ENCODE measurements at places on chromosomes 7 and 10.

- no peak for DNase-seq
These were observed 329.0 kb downstream of the RNLS start for GRCh38 chr10:88254091-88254490.

- no peak for DNase-seq
These were observed 188.1 kb upstream of the STEAP1 start for GRCh38 chr7:89966067-89966664.

- DNase-seq: no peak
These were observed 462.2 kb upstream of the LRRTM3 start for GRCh38 chr10:66463611-66464010.

GRCh38 chr10:63769367-63769766 lies 248.2 kb downstream of the REEP3 start:
- DNase-seq: no peak

DNA sequence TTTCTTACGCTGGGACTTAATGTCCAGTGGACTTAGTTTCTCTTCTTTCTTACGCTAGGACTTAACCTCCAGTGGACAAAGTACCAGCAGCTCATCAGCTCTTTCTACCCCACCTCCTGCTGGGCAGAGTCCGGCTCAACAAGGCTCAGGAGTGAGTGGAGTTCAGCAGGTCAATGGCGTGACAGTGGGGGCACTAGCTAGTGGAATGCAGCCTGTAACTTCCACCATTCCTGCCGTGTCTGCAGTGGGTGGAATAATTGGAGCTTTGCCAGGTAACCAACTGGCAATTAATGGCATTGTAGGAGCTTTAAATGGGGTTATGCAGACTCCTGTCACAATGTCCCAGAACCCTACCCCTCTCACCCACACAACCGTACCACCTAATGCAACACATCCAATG lies 199.7 kb downstream of the MLLT10 start:
- DNase-seq: no peak

- no peak for DNase-seq
These were observed 44.2 kb downstream of the BPGM start for GRCh38 chr7:134690614-134691504.

DNA sequence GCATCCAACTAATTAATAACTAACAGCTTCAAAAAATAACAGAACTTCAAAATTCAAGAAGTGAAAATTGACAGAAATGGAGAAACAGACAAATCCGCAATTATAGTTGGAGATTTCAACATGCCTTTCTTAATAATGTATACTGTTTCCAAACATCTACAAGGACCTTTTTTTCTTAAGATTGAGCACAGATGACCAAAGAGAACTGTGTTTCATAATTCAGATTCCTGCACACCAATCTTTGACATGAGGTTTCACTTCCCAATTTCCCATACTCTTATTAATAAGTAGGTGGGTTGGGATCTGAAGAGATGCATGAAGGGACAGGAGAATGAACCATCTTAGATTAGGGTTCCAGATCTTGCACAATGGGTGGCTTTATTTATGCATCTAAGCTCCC lies 24.9 kb upstream of the GIMAP7 start:
- no peak for DNase-seq

- no peak for DNase-seq
These were observed 157.1 kb upstream of the CHST15 start for GRCh38 chr10:124250506-124250905.

- no peak for DNase-seq
These were observed 45.4 kb upstream of the NPSR1 start for GRCh38 chr7:34612661-34613060.

DNA sequence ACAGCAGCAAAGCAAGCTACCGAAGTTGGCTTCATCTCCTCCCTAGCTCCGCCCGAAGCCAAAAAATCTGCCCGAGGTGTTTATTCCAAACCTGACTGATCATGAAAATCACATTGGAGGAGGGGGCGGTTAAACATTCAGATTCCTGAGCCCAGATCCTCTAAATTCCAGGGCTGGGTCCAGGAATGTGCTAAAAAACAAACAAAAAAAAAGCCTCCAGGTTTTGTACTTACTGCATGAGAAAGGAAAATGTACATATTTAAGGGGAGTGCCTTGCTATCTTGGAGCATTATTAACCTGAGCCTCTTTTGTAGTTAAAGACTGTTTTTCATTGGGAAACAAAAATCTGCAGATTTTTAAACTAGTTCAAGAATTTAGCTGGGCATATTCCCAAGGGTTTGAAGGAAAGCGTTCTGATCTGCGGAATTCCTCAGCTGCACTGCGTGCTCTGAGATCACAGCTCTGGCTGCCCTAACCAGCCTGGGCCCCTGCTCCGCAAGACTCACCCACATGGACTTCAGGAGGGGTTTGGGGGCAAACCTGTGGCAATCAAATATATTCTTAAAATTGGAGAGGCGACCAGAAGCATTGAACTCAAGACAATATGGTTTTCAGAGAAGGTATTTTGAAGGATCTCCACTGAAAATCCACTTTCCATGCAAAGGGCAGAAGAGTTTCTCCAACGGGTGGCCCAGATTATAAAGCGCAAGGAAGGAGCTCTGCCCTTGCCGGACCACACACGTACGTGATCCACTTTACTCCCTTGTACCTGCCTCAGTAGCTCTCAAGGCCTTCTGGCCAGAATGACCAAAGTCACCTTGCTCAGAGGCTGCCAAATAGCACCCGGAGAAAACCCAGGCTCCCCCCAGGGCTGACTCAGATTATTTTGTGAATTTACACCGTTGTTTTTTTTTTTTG lies 10.0 kb upstream of the TNS3 start:
- DNase-seq: no peak

DNA sequence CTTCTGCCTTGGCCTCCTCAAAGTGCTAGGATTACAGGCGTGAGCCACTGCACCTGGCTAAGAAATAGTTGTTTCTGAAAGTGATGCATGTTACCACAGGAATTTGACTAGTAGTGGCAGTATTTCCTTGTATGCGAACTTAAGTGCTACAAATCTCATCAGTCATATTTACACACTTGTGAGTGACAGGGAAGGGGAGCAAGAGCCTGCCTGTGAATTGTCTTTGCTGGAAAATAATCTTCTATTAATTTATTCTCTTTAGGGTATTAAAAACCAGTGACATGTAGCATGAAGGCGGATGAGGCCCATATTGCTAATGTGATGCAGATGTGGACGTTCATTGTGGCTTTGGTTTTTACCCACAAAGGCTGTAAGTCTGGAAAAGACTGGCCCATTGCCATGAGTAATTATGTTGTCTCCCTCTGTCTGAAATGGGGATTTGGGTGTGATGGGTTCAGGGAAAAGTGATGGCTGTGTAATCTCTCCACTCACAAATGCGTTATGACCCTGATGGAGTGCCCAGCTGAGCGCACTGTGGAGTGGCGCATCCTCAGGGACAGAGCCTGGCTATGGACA lies 97.6 kb downstream of the CCNY start:
- no peak for DNase-seq

GRCh38 chr7:158374146-158374545 lies 213.5 kb downstream of the PTPRN2 start:
- DNase-seq: peak; percentile 21

DNA sequence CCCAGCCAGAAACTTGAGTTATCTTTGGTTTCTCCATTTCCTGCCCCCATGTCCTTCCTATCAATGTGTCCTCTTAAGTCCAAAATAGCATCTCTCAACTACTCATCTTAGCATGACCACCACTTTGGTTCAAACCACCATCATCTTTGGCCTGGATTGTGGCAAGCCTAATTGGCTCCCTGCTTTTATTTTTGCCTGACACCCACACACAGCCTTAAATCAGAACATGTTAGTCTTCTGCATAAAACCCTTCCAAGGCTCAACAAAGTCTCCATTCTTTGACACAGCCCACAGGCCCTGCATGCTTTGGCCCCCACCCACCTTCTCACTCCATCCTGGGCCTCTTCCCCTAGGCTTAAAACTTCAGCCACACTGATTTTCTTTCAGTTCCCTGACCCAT lies 2.0 kb upstream of the TSPAN14 start:
- DNase-seq: no peak

DNA sequence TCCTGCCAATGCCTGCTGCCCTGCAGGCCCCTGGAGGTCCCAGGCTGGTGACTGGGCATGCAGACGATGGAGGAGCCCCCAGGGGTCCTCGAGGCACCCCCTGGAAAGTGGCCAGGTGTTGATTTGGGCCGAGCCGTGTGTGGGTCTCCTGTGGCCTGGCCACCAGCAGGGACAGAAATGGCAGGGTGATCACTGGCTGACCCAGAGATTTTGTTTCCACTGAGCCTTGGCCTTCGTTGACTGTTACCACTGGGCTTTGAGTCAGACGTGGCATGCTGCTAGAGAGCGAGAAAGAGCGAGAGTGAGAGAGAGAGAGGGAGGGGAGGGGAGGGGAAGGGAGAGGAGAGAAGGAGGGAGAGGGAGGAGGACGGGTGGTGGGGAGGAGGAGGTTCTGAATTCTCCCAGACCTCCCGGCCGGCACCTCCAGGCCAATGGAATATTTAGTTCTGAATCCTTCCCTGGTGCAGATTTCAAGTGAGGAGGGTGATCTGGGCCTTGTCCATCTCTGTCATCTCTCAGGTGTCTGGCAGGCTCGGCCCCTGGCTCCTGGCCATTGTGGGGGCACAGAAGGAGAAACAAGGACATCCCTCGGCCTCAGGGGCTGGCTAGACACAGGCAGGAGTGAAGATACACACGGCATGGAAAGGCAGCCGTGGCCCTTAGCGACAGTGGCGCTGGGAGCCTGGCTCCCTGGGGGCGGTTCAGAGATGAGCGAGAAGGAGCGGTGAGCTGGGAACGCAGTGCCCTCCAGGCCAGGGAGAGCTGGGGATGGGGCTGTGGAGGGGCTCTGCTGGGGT lies 58.2 kb downstream of the GLRX3 start:
- no peak for DNase-seq

- DNase-seq: no peak
These were observed 19.6 kb downstream of the NUDT1 start for GRCh38 chr7:2261611-2262010.

- DNase-seq: peak; percentile 16
These were observed 448 bp upstream of the SRPK2 start for GRCh38 chr7:105389088-105389650.

GRCh38 chr7:2724453-2725177 lies 36.6 kb downstream of the AMZ1 start:
- DNase-seq: no peak

DNA sequence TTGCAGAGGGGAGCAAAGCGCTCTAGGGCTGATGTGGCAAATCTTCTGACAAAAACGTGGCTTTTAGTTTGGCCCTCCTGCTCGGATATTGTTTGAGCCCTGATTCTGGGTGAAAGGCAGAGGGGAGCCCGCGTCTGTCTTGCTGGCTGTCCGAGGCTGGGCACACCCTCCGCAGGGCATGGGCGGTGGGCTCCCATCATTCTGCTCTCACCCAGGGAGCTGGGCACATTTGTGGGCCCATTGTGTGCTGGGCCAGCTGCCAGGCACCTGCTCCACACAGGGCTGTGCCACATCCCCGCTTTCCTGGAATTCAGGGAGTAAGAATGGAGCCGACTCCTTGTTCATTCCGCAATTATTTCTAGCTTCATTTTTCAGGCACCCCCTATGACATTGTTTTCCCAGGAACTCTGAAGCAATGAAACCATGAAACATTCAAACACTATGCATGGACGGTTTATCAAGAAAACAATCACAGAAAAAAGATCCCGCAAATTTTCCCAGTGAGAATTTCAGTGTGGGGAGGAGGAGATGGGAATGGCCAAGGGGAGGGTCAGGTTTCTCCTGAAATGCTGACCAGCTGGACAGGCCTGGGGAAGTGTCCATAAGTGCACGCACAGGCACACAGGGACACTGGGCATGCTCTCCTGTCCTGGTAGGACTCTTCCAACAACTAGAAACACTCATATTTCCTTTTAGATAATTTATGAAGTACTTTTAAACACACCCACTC lies 341.1 kb downstream of the CXCL12 start:
- no peak for DNase-seq

DNA sequence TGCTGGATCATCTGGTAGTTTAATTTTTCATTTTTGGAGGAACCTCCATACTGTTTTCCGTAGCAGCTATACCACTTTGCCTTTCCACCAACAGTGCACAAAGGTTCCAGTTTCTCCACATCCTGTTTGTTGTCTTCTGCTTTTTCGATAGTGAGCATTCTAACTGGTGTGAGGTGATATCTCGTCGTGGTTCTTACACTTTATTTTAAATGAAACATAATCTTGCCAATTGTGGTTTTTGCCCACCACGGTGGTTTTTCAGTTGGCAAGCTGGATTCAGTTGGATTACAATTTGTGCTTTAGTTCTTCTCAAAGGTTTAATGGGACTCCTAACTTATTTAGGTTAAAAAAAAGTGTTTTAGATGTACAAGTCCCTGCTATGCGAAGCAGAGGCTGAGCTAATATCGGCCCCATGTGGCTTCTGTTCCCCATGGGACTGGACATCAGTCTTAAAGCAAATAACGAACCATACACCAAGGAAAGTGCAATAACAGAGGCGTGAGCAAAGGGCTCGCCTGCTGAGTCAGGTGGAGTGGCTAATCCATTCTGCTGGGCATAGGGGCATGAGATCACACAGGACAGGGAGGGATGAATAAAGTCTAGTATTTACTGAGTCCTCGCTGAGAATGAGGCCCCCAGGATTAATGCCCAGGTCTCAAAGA lies 153.6 kb downstream of the AOAH start:
- no peak for DNase-seq

DNA sequence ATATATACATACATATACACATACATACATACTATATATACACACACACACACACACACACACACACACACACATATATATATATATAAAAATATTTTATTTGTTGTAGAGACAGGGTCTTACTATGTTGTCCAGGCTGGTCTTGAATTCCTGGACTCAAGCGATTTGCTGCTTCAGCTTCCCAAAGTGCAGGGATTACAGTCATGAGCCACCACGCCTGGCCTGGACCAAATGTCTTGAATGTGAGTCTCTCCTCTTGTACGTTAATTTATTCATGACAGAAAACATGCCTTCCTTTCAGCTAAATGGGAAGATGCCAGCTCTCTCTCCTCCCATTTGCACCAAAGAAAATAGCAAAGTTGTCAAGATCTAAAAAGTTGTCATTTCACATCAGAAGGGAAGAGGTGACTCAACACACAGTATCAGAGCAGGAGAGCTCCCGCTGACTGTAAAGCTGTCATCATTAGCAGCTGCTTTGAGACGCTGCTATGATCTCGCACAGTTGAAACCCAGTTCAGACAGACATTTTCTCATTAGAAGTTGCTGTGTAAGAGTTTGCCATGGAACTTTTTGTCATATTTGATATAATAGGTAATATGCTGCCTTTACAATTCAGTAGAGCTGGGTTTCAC lies 224.3 kb downstream of the SFMBT2 start:
- DNase-seq: no peak

- no peak for DNase-seq
These were observed 16.5 kb downstream of the AP3M1 start for GRCh38 chr10:74133923-74134820.
